ENCODE measurements at places on chromosomes 3 and 15.

- H3K4me3 ChIP-seq: no peak overlapping the region
- H3K36me3 ChIP-seq: no peaks in the 10 kb centered on the region
- H3K27me3 ChIP-seq: no peaks in the 10 kb centered on the region
- no peak for DNase-seq
- peaks cover 18% of the 10 kb centered on the region for H3K4me1 ChIP-seq
Measured at GRCh38 chr15:74422652-74423430, 10.9 kb downstream of the SEMA7A start.

DNA sequence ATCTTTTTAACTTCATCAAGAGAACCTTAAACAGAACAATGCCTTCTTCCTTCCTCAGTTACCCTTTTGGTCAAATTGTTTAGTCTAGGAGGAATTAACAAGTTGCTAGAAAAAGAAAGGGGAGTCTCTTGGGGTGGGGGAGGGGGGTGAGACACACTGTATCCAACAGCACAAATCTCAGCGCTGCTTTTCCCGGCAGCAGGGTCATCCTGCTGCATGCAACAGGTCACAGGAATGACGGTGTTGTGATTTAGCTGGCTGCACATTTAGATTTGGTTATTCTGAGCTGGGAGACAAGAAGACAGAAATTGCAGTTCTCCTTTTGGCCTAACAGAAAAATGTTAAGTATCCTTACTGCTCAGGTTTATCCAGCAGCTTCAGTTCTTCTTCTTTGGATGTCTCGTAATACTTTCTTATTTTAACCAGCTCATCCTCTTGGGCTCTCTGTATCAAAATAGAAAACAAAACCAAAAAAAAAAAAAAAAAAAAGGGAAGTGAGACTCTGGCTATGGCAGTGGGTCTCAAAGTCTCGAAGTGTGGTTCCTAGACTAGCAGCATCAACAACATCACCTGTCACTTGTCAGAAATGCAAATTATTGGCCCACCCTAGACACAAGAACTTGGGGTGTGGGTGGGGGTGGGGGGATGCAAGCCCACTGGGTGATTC, 190.5 kb downstream of the GREM1 start:
- H3K27ac ChIP-seq: no peak overlapping the region
- no peaks in the 10 kb centered on the region for H3K27me3 ChIP-seq
- H3K4me3 ChIP-seq: no peak overlapping the region
- no peak for DNase-seq
- H3K4me1 ChIP-seq: no peaks in the 10 kb centered on the region

- no peak overlapping the region for H3K4me3 ChIP-seq
- peaks cover 13% of the 10 kb centered on the region for H3K4me1 ChIP-seq
- no peaks in the 10 kb centered on the region for H3K36me3 ChIP-seq
- no peak overlapping the region for H3K27ac ChIP-seq
- DNase-seq: no peak
- peaks cover 37% of the 10 kb centered on the region for H3K27me3 ChIP-seq
Measured at GRCh38 chr3:99634881-99635280, 3.5 kb upstream of the COL8A1 start.

GRCh38 chr3:137304313-137305056, 346.7 kb downstream of the IL20RB start:
- no peak overlapping the region for H3K4me3 ChIP-seq
- no peaks in the 10 kb centered on the region for H3K36me3 ChIP-seq
- H3K27me3 ChIP-seq: no peaks in the 10 kb centered on the region
- no peak for DNase-seq
- no peak overlapping the region for H3K27ac ChIP-seq
- H3K4me1 ChIP-seq: no peaks in the 10 kb centered on the region

Data from gastrocnemius medialis (tissue), 4 donors.